Transverse colon (tissue), 4 donors: ENCODE measurements at places on chromosomes 2 and 18.

DNA sequence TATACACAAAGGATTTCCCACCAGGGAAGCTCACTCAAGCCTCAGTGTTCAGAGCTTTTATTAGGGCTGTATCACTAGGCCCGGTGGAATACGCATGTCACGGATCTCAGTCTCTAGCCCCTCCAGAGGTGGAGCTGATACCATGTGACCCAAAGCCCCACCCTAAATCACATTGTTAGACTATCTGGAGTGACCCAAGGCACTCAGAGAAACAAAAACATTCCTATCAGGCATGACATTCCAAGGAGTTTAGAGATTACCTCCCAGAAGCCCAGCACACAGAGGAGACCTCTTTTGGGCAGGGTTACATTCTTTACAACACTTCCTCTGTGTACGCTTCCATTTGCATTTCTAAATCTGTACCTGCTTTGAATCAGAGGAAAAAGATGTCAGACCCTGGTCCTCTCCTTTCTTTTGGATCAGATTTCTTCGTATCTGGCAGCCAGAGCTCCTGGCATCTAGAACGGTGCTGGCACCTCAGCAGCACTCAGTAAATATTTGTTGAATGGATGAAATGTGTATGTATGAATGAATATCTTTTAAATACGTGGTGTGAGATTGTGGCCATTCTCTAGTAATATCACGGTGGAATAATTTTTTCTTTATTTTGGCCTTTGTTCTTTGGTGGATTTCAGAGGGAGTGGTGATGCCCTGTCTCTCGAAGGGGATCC, 37.7 kb upstream of the SMAD2 start:
- DNase-seq, result no peak

GRCh38 chr2:27984153-27984552, 93.6 kb downstream of the BABAM2 start:
- no peak for DNase-seq

GRCh38 chr2:20223407-20224163, 1.3 kb downstream of the SDC1 start:
- no peak for DNase-seq

DNA sequence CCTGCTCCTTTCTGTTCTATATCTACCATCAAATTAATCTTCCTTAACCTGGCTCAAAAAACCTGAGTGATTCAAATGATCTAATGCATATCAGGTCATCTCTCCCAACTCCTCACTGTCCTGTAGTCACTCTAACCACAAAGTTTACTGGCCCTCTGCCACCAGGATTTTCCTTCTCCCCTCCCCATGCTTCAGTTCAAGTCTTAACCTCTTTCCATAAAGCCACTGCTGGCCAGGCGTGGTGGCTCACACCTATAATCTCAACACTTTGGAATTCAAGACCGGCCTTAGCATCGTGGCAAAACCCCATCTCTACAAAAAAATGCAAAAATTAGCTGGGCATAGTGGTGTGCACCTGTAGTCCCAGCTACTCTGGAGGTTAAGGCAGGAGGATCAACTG, 7.5 kb upstream of the SP3 start:
- DNase-seq, result no peak

DNA sequence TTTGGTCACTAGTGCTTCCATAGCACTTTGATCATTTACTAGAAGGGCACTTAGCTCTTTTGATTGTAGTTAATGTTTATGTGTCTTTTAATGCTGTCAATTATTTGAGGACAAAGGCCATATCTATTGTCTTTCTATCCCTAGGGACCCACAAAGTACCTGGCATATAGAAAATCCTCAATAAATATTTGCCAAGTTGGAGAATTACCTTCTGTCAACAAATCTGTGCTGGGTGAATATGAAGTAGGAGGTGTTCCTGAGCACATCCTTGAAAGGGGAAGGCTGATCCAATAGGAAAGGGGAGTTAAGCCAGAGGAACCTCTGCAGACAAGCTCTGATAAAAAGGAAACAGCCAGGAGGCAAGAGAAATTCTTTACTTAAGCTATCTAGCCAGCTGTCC, 8.2 kb downstream of the DPP4 start:
- DNase-seq, result no peak

DNA sequence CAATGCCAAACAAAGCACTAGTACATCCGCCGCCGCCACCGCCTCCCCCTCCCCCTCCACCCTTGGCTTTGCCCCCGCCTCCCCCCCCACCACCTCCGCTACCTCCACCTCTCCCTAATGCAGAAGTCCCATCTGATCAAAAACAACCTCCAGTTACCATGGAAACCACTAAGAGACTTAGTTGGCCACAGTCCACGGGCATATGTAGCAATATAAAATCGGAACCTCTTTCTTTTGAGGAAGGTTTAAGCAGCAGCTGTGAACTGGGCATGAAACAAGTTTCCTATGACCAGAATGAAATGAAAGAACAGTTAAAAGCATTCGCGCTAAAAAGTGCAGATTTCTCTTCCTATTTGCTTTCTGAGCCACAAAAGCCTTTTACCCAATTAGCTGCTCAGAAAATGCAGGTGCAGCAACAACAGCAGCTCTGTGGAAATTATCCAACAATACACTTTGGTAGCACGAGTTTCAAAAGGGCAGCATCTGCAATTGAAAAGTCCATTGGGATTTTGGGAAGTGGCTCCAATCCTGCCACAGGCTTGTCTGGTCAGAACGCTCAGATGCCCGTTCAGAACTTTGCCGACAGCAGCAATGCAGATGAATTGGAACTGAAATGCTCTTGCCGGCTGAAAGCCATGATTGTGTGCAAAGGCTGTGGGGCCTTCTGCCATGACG, 168.0 kb downstream of the ASXL3 start:
- no peak for DNase-seq

DNA sequence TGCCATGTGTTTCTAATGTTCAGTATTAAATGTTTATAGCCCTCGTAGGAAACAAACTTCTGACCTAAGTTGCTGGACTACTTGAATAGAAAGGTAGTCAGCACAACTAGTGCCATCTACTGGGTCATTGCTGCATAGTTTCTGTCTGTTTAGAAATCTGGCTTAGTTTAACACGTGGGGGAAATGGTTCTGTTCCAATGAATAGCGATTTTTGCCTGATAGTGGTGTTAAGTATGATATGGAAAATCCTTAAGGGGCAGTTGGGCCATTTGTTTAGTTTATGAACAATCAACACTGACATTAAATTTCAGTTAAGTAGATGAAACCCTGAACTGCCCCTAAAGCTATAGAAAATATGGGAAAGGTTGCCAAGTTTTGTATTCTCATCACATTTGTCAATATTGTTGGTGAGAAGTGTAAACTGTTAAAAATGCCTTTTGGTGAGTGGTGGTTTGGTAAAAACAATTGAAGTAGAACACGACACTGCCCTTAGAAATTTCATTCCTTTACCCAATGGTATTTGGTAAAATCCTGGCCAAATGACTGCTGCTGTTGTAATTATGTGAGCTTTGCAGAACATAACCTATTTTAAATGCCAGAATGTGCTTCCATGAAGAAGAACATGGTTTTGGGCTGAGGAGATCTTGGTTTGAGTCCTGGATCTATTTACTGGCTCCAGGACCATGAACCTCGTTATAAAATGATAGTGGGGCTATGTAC, 13.2 kb downstream of the NABP1 start:
- peak; percentile 59 for DNase-seq

DNA sequence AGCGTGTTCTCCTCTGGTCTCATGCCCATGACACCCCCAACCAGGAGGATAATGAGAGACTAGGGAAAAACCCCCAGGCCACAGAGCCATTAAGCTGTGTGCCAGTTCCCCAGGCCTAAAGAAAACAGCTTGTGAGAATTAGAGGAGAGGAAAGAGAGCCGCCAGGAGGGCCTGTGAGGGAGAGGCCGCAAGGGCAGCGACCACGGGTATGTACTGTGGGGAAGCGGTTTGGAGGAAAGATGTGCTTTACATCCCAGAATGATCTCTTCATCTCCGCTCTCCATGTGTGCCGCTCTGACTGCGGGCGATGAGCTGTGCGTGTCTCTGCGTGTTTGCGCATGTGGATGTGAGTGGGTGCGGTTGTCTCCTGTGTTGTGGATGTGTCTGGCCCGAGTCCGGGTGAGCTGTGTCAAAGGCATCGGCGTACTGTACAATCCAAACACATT, 82.9 kb downstream of the DYSF start:
- no peak for DNase-seq

DNA sequence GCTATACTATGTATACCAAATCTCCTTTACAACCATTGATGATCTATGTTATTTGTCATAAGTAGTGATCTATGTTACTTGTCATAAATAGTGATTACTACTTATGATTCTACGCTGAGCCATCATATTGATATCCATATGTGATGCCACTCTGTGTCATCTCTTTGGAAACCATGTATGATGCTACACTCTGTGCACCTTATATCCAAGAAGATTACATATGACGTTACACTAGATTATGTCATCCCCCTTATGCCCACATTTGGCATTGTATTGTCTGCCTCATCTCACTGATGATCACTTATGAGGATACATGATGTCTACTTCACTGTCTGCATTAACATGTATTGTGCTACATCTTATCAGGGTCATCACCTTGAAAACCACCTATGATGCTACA, 42.9 kb downstream of the DAW1 start:
- DNase-seq, result no peak

GRCh38 chr2:156598563-156598962, 162.4 kb downstream of the GPD2 start:
- no peak for DNase-seq

- no peak for DNase-seq
These were observed 68.0 kb downstream of the KLHL29 start for GRCh38 chr2:23452853-23453420.

DNA sequence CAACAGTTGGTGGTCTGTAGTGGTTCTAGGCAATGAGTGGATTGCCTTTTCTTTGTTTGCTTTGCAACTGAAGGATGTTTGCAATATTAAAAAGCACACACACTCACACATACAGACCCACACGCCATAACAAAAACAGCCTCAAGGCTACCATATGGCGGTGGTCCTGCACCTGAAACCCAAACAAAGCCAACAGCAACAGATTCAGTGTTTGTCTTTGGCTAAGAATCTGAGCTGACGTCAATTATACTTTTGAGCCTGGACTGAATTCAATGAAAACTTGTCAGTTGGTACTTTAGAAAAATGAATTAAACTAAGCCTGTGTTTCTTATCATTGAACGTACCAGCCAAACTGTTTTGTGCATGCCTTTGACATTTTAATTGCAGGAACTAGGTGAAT, 65.0 kb upstream of the NYAP2 start:
- no peak for DNase-seq

GRCh38 chr2:45272549-45273265, 263.5 kb upstream of the SIX2 start:
- no peak for DNase-seq

- DNase-seq, result peak; percentile 80
These were observed 12.8 kb downstream of the ATP6V1B1 start for GRCh38 chr2:70948337-70949003.

GRCh38 chr2:8491296-8492027, 190.4 kb upstream of the ID2 start:
- no peak for DNase-seq

DNA sequence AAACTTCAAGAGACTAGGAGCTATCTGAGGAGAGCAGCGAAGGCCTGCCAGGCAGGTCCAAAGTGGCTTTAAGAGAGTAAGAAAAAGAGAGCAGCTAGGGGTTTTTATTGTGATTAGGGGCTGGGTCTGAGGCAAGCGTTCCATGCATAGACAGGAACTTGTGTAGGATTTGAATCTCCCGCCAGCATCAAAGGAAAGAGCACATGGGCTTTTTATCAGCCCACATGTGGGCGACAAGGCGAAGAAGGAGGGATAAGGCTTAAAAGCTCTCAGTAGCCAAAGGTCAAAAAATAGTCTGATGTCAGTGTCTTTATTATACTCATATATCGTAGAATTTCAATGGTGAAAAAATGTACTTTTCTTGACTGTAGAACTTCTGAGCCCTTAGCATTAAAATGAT, 178.5 kb upstream of the TMEFF2 start:
- no peak for DNase-seq

DNA sequence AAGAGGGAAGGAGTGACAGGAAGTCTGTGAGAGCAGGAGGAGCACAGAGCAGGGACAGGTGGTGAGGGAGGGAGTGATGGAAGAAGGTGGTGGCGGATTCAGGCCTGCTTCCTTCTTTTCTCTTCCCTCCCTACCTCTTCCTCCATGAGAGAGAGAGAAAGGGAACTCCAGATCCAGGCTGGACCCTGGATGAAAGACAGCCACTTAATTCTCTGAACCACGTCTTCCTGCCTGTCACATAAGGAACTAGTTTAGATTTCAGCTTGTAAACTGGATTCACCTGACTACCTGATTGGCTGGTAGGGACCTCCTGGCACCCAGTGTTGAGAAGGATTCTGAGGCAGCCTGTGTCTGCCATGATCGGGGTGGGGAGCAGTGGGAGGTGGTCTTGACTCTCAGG, 48.9 kb downstream of the PAX8 start:
- no peak for DNase-seq

DNA sequence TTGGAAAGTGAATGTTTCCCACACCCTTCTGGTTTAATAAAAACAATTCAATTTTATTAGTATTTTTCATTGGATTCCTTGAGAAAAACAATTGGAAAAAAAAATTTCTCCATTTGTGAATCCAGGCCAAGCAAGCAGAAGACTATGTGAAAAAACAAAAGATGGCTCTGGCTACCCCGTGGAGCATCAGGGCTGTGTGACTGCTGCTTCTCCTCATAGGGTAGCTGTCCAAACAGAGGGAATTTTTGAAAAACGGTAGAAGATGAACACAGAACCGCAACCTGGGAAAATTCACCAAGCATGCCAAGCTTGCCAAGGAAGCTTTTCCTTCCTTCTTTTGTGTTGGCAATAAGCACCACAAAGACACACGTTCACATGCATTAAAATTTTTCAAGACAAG, 71.3 kb upstream of the ACVR2A start:
- DNase-seq, result no peak

DNA sequence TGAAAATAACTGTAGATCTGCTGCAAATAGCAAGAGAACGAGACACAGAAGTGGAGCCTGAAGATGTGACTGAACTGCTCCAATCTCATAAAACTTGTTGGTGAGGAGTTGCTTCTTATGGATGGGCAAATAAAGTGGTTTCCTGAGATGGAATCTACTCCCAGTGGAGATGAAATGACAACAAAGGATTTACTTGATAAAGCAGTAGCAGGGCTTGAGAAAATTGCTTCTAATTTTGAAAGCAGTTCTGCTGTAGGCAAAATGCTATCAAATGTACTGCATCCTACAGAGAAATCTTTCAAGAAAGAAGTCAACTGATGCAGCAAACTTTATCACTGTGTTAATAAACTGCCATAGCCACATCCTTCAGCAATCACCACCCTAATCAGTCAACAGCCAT, 44.0 kb downstream of the RPRD1A start:
- DNase-seq, result no peak

- no peak for DNase-seq
These were observed 46.9 kb downstream of the GCA start for GRCh38 chr2:162390801-162391200.

- no peak for DNase-seq
These were observed 440.0 kb downstream of the ZNF516 start for GRCh38 chr18:76055025-76055424.

DNA sequence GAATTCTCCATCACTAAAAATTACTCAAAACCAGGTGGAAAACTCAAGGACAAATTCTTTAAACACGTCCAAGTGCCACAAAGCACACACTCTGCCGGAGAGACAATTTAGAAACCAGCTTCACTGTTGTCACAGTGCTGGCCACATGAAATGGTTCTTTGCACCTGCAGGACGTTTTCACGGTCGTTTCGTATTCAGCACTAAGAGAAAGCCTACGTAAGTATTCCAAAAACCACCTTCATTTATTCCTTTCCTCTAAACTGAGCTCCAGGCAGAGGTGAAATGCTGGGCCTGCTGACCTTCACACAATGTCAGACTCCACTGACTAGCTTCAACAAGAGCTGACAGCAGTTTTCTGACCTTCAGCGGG, 680 bp downstream of the ATP5F1A start:
- no peak for DNase-seq

GRCh38 chr18:74539289-74539688, 5.0 kb downstream of the CNDP1 start:
- DNase-seq, result no peak
